H9 (cell line): ENCODE measurements at places on chromosomes 3 and 15.

DNA sequence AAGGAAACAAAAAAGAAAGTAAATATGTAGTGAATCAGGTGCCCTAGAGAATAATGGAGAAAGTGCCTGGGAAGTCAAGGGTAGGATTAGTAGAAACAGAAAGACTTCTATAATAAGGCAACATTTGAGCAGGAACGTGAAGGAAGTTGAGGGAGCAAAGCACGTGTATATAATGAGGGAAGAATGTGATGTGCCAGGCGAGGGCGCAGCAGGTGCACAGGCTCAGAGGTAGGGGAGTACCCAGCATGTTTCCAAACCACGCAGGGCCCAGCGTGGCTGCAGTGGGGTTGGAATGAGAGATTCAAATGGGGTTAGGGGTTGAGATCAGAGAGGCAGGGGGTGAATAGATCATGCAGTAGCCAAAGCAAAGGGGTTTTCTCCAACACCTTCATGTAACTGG, 91.9 kb upstream of the VGLL4 start:
- no peak for DNase-seq

DNA sequence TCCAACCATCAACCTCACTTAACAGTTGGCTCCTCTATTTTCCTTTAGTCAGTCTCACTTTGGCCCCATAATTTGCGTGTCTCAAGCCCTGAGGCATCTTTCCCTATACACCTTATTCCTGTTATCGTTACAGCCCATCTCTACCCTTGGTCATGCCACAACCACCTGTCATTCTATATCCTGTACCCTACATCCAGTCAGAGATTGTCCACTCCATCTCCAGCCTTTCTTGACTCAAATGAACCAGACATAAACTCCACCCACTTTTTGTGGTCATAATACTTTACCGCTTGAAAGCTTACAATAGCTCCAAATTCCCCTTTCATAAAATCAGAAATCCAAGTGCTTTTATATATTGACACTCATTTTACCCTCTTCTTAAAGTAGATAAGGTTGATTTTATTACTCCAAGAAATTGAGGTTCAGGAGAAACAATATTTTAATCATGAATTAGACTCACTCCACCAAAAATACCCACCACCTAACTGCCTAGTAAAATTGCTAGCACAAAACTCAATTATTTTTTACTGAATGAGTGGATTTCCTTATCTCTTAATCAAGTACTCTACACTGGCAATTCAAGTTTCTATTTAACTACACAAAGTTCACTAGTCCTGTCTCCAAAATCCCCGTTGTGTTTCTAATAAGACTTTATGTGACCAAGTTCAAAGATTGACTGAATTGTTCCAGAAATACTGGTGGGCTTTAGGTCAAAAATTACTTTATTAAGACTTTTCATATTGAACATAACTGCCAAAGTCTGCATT, 9.1 kb downstream of the CCR4 start:
- DNase-seq = no peak

DNA sequence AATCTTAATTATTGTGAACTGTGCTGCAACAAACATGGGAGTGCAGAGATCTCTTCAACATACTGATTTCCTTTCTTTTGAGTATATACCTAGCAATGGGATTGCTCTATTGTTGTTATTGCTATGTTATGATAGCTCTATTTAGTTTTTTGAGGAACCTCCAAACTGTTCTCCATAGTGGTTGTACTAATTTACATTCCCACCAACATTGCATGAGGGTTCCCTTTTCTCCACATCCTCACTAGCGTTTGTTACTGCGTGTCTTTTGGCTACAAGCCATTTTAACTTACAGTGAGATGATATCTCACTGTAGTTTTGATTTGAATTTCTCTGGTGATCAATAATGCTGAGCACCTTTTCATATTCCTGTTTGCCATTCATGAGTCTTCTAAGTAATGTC, 45.5 kb upstream of the TNFSF10 start:
- DNase-seq = no peak

DNA sequence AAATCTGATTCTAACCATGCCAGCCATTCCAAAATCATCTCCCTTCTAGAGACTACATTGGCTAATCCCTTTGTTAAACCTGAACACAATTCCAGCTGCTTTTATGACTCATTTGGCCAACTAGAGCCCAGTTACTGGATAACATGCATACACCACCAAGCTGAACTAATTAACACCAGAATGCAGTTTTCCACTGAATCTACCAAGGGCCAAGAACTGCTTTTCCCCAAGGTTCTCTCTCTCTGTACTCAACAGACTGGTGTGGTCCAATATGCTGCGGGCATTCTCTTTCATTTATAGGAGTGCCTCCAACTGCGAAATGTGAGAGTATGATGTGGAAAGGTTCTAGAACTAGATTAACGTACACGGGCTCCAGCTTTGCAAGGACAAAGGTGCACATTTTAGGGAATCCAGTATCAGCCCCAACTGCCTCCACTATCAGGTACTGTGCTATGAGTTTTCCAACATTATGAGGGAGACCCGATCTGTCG, 1.5 kb downstream of the CHSY1 start:
- no peak for DNase-seq

GRCh38 chr3:113495035-113495434, 19.9 kb downstream of the SPICE1 start:
- DNase-seq = no peak

DNA sequence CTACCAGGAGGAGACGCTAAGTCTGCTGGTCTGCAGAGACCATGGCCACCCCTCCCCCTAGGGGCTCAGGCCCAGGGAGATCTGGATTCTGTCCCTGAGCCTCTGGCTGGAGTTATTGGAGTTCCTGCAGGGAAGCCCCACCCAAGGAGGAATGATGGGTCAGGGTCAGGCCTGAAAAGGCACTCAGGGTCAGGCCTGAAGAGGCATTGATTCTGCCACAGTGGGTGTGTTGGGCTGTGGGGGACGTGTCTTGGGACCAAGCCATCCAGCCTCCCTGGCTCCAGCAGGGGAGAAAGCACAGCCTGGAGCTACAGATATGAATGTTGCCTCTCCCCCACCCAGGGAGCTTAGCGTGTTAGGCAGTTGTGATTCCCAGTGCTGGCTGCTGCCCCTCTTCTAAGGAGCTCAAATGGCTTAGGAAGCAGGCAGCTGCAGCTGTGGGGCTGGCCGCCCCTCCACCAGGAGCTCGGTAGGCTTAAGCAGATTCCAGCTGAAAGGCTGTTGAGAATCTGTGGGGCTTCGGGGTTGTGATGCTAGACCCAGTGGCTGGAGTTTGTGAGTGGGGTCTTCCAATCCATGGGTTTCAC, 176.7 kb downstream of the CHL1 start:
- DNase-seq = no peak

GRCh38 chr3:17932136-17932771, 189.8 kb upstream of the TBC1D5 start:
- no peak for DNase-seq

GRCh38 chr3:62667714-62668113, 207.5 kb downstream of the CADPS start:
- DNase-seq = peak; percentile 42

GRCh38 chr15:67405208-67406191, 115.4 kb upstream of the C15orf61 start:
- no peak for DNase-seq

GRCh38 chr3:171971919-171972514, 67.4 kb upstream of the FNDC3B start:
- no peak for DNase-seq

GRCh38 chr3:13575459-13576061, 26.6 kb downstream of the FBLN2 start:
- DNase-seq = no peak

GRCh38 chr3:27591312-27592210, 107.4 kb upstream of the SLC4A7 start:
- DNase-seq = no peak

DNA sequence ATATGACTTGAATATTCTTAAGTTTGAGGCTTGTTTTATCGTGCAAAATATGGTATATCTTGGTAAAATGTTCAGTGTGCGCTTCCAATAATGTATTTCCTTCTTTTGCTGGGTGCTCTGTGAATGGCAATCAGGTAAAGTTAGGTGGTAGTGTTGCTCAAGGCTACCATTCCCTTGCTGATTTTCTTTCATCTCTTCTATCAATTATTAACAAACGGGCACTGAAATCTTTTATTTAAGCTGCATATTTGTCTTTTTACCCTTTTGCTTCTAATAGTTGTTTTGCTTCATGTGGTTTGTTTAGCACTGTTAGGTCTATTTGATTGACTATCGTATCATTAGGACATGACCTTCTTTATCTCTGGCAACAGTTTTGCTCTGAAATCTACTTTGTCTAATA, 242.3 kb downstream of the CTNNB1 start:
- no peak for DNase-seq

GRCh38 chr3:19107719-19108118, 40.6 kb upstream of the KCNH8 start:
- DNase-seq = no peak

DNA sequence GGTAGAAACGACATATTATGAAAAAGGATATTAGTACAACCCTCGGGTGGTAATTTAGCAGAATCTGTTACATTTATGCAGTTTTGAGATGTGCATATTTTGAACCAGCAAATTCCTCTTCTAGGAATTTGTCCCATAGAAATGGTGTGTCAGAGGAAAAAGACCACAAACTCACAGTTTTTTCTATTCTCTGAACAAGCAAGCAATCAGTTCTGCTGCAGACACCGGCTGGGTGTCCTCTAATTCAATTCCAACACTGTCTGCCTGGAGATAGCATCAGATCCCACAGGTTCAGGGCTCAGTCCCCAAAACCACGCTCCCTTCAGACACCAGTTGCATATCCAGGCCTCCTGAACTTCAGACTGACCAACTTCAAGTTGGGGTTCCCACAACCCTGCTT, 36.4 kb downstream of the APH1B start:
- DNase-seq = no peak

DNA sequence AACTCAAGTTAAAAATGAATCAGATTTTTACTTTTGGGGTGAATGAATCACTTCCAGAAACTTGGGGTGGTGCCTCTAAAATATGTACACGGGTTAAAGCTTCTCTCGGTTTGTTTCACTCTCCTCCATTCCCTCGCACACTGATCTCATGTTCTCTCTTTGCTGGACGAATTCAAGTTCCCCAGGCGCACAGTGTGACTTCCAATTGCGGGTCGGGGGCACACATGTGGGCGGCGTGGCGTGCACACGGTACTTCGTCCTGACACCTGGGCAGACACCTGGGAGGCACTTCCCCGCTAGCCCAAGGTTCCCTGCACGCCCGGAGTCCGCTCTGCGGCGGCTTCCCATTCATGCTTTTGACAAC, 692 bp downstream of the SCAANT1 start:
- no peak for DNase-seq

DNA sequence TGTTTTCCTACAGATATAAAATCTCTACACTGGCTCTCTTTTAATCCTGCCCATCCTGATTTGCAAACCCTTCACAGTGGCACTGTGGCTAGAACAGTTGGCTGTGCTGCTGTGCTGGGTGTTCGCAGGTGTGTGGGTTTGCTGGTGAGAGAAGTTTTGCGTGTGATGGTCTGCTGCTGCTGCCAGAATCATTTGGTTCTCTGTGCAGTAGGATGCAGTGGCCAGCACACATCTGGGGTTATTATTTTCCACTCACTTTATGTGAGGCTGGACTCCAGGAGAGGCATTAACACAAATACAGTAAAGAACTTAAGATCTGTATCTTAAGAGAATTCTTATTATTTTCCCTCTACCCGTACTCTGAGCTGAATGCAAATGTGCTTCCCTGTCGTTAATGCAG, 16.0 kb upstream of the PSMD6 start:
- no peak for DNase-seq

DNA sequence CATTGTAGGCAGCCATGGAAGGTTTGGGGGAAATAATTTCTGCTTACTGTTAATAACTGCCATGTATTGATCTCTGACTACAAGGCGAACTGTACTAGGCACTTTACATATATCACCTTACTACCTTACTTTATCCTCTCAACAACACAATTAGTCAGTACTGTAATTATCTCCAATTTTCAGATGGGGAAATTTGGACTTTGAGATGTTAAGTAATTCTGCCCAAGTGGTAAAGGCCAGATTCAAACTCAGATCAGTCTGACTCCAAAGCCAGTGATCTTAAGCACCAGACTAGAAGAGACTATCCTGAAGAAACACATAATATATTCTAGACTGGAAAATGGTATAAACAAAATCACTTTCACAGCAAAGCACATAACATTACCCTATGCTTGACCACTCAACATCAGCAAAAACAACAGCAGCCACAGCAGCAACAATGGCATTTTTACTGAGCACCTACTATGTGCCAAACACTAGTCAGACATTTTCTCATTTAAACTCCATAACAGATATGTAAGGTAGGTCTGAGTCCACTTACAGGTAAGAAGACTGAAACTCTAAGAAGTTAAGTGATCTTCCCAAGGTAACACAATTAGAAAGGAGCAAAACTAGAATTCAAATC, 13.1 kb downstream of the MTHFS start:
- DNase-seq = no peak

- DNase-seq = no peak
Measured at GRCh38 chr3:197836244-197836643, 45.2 kb downstream of the LRCH3 start.

DNA sequence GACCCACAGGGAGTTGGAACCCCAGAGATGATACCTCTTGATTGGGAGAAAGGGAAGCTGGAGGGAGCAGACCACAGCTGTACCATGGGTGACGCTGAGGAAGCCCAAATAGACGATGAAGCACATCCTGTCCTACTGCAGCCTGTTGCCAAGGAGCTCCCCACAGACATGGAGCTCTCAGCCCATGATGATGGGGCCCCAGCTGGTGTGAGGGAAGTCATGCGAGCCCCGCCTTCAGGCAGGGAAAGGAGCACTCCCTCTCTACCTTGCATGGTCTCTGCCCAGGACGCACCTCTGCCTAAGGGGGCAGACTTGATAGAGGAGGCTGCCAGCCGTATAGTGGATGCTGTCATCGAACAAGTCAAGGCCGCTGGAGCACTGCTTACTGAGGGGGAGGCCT, 201.1 kb downstream of the AKAP13 start:
- no peak for DNase-seq

GRCh38 chr15:64858021-64858575, 16.4 kb downstream of the PLEKHO2 start:
- DNase-seq = peak; percentile 14
